ENCODE measurements at places on chromosomes 3 and 15.

DNA sequence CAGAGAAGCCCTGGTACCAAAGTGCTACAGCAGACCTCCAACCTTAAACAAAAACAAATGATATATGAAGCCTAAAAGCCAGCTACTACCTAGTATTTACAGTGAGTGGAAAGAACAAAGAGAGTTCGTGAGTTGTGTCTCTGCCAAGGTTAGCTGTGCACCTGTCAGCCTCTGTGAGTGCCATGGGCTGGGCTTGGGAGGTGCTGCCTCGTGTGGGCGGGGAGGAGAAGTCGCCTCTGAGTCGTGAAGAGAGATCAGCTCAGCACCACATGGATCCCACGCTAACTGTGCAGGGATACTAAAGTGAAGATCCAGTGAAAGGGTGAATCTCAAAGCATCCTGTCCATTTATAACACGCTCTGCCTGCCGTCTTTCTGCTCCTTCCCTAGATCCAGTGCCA lies 101.9 kb downstream of the CHDH start:
- DNase-seq, result no peak

DNA sequence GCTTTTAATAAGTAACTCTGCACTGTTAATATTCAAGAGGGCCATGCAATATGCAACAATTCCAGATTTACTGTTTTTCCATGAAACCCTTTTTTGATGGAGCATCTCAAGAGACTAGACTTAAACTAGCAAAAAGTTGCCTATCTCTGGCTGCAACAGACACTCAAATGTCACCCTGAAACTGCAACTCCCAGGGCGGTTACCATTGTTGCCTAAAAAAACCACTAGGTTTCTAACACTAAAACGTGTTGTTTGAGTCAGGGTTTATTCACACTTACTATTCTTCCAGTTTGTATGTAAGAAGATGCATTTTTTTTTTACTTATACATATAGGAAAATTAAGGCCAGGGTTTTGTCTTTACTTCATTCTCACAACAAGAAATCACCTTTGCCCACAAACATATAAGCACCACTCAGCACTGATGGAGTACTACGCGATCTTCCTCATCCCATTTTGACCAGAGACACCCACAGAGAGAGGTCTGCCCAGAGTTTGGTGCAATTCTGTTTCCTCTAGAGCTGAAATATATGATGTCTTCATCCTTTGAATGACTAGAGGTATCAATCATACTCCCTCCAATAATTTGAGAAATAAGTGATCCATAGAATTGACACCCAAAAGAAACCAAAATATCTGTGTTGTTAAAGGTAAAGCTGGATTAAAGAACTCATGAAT lies 124.0 kb upstream of the SNTN start:
- DNase-seq, result no peak

GRCh38 chr15:31013863-31014607 lies 22.6 kb upstream of the MTMR10 start:
- no peak for DNase-seq

DNA sequence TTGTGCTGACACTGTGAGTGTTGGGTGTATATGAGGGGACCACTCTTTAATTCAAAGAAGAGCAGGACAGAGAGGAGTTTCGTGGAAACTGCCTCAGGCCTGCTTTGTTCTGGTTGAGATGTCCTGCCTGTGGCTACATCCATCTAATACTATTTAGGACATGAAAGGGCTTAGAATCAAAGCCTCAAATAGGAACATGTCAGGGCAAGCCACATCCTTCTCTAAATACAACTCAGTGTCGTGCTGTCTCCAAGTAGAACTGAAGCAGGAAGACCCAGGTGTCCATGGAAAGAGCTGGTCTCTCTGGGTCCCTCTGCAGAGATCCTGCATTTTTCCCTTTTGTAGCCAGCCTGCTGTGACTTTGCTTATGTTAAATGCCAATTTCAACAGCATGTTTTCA lies 156.2 kb upstream of the UMPS start:
- no peak for DNase-seq

DNA sequence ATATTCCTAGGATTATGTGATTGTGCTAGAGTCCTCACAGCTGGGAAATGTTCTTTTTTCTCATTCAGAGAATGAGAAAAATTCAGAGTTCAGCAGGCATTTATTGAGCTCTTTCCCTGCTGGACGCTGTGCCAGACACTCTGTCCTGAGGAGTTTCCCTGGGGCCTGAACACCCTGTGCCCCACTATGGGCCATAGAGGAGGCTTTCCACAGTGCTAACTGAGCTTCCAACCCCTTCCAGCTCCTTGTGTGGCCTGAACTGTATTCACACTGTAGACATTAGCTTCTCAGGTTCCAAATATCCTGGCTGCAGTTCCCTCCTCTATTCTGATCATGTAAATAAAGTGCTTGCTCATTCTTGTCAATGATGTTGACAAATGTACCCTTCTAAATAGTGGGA lies 10.0 kb downstream of the ABHD2 start:
- no peak for DNase-seq

- no peak for DNase-seq
Observed at GRCh38 chr3:33146791-33147445, 33.1 kb downstream of the CRTAP start.

GRCh38 chr15:40006646-40007045 lies 32.3 kb downstream of the SRP14 start:
- DNase-seq, result no peak

- DNase-seq, result no peak
Observed at GRCh38 chr3:79257791-79258190, 510.0 kb downstream of the ROBO1 start.

GRCh38 chr15:48643206-48643605 lies 2.3 kb downstream of the FBN1 start:
- DNase-seq, result no peak

DNA sequence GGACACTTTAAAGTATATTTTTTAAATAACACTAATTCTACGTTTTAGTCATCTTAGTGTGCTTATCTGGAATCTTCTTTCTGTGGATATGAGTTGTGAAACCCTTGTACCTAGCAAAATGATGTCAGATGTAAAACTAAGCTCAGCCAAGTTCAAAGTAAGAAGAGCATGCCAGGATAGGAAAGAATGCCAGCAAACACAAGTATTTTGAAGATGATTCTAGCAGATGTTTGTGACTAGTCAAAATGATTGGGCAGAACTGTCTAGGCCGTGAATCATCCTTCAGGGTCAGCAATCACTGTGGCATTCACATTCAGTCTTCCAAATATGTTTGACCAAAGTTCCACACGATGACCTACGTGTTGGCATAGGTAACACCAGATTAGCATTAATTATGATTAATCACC lies 5.4 kb upstream of the PLOD2 start:
- DNase-seq, result no peak

DNA sequence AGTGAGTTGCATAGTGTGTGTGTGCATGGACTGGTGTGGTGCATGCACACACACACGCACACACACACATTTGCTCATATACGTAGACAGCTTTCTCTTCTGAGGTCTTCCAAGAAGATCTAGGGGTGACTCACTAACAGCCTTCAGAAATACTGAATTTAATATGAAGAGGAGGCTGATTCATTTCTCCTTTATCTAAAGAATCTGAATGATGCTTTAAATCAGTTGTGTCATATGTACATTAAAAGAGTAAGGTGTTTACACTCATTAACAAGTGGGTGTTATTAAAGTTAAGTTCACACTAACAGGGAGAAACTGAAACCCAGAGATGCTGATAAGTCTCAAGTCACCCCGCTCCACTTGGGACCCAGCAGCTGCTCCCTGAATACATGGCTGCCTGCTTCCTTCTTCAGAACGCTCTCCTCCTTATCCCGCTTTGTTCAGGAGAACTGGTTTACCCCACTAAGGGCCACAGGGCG lies 22.0 kb downstream of the TMPRSS7 start:
- DNase-seq, result no peak

DNA sequence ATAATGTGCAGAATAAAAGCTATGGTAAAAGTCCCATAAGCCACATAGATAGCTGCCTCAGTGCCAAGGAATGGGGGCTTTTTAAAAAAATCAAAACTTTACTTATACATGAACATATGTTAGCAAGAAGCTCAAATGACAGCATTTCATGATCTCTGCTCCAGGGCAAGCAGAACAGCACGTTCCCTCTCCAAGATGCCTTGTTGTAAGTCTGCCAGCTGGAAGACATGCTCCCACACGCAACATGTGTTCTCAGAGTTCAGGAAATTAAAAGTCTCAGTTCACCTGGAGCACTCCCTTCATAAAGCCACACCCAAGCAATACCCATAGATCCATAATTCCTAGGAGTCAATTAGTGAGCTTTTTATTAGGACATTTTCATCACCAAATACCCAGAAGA lies 52.2 kb downstream of the ABI3BP start:
- DNase-seq, result no peak

DNA sequence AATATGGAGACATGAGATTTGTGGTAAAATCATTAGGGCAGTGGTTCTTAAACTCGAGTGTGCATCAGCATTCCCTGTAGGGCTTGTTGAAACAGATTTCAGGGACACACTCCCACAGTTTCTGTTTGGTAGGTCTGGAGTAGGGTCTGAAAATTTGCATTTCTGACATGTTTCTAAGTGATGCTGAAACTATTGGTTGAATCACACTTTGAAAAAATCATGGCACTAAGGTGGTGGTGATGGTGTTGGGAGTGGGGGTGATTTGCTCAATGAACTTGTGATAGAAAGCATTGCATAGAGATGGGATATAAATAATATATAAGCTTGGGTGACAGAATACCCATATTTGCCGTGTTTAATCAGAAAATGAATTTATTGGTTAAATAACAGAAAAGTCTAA lies 11.3 kb downstream of the MITF start:
- no peak for DNase-seq

GRCh38 chr3:19547665-19548464 lies 386.2 kb downstream of the EFHB start:
- DNase-seq, result no peak

GRCh38 chr15:31162721-31163510 lies 61.4 kb upstream of the TRPM1 start:
- no peak for DNase-seq

DNA sequence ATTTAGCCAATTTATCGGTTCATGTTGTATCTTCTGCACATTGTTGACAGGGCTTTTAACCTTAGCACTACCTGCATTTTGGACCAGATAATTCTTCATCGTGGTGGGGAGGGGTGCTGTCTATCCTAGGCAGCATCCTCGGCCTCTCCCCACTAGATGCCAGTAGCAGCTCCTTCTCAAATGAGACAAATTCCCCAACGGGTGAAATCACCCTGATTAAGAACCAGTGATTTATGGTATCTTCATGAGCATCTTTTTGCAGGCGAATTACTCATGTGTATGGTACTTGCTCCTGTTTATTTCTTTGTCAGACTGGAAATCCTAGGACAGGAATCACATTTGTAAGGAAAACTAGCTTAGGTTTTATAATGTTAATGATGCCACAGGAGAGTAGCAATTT lies 68.0 kb downstream of the C3orf70 start:
- DNase-seq, result no peak

DNA sequence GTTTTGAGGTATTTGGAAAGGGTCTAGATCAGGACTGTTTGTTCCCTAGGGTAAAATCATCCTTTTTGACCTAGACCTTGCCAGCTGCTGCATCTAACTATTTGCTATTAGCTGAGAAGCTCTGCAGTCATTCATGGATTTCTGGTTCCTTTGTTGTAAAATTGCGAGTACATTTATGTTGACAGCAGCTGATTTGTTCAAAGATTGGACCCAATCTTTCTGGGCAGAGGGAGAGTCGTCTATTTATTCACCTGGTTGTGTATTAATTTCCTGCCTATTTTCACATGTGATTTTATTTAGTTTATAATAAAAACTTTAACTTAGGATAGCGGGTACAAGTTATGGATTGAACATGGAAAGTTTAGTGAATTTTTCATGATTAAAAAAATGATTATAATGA lies 236.3 kb downstream of the CNTN4 start:
- no peak for DNase-seq

- DNase-seq, result no peak
Observed at GRCh38 chr3:66836363-66837152, 161.5 kb upstream of the KBTBD8 start.

DNA sequence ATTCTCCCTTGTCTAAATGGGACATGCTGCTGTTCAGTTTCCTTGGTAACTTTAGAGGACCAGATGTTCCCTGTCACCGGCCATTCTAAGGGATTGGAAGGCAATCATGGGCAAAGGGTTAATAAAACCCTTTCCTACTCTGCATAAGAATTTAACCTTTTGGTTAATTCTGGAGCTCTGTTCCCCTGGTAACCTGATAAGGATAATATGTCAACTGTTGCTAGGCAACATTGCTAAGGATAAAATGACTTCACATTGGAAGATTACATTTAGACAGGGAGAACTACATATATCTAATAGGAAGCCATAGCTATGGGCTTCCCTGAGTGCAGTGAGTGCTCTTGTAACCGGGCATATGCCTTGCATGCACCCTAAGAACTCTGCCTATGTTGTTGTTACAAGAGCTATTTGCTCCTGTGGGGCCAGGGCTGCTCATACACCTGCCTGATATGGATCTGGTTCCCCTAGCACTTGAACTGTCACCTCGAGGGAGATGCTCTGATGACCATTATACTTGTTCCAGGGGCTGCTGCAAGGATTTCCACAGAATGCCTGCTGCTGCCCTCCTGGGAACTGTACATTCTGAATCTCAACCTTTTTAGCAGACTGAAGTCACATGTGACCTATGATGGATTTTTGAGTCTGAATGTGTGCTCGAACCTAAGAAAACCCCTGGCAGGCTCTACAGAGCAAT lies 326.3 kb upstream of the PDZRN3 start:
- DNase-seq, result peak; percentile 31

- DNase-seq, result no peak
Observed at GRCh38 chr3:143529018-143529478, 319.2 kb downstream of the SLC9A9 start.

DNA sequence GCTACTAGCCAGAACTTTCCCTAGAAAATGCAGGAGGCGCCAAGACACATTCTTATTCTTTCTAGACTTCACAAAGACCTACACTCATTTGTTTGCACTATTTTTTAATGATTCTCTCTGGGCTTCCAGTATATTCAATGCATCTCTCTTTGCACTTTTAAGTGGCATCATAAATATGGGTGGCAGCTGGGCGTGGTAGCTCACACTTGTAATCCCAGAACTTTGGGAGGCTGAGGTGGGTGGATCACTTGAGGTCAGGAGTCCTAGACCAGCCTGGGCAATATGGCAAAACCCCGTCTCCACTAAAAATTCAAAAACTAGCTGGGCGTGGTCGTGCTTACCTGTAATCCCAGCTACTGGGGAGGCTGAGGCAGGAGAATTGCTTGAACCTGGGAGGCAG lies 5.6 kb upstream of the GCNT3 start:
- no peak for DNase-seq

- DNase-seq, result no peak
Observed at GRCh38 chr3:157130467-157131251, 29.3 kb downstream of the CCNL1 start.

DNA sequence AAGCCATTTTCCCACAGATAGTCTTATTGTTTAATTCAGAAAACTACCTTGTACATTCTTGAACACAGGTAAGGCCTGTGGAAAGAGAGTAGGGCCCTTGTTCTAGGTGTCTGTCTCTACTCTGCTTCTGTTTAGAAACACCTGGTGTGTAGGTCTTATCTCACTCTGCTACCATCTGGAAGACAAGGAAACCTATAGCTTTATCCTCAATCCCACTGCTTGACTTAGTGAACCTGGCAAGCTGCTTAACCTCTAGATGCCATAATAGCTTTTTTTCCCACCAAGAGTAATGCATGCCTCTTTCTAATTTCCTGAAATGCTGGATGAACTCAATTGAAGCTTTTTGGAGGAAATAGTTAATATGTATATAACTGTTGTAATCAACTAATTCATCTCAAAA lies 82.6 kb upstream of the RAP2B start:
- no peak for DNase-seq
